ENCODE measurements at places on chromosomes 1 and 21.

- no peak for DNase-seq
These were observed 75.9 kb upstream of the CACYBP start for GRCh38 chr1:174923820-174924219.

- no peak for DNase-seq
These were observed 1.9 kb downstream of the SMIM1 start for GRCh38 chr1:3774276-3774945.

GRCh38 chr1:234932511-234933430 lies 195.9 kb downstream of the TOMM20 start:
- DNase-seq, result no peak

- no peak for DNase-seq
These were observed 2.5 kb upstream of the PTGER3 start for GRCh38 chr1:71049951-71050598.

DNA sequence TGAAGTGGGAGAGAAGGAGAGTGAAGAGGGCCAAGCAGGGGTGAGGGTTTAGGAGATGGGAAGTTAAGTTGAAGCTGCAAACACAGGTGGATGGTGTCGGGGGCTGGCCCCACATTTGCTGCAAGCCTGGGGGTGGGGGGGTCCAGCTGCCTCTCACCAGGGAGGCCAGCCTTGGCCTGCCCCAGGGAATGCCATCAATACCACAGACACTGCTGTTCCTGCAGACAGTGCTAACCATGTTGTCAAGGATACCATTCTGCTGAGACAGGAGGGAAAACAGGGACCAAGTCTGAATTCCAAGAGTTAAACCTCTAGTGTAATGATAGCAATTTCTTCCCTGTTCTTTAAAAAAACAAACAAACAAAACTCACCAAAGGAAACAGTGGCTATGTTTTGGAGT lies 8.0 kb downstream of the MECR start:
- no peak for DNase-seq

GRCh38 chr1:62875676-62876075 lies 91.7 kb downstream of the ATG4C start:
- DNase-seq, result no peak

DNA sequence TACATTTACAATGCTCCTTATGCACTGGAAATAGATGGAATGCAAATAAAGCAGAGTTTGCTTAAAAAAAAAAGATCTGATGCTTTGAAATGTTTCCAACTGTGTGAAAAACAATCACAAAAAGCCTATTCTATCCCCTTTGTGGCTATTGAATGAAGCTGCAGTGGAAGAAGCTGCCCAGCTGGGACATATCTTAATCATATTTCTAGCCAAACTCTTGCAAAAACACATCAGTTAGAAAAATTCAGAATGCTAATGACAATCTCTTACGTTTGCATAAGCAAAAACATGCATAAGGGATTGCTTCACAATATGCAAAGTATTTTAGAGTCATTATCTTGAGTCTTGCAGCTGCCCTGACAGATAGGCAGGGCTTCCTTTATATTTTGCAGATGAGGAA lies 526.4 kb upstream of the USP24 start:
- DNase-seq, result no peak

- no peak for DNase-seq
These were observed 33.9 kb downstream of the EIF2D start for GRCh38 chr1:206578068-206578977.

- no peak for DNase-seq
These were observed 35.5 kb downstream of the MFSD2A start for GRCh38 chr1:39990428-39990827.

GRCh38 chr1:192983349-192983980 lies 75.7 kb downstream of the UCHL5 start:
- no peak for DNase-seq

GRCh38 chr21:41767606-41768436 lies 969 bp upstream of the RIPK4 start:
- DNase-seq, result no peak
